ENCODE measurements at places on chromosomes 3 and 15.
A peak's percentile ranks its signal among the peaks of the same experiment; 100 is the strongest.

GRCh38 chr15:41970456-41970855 is 1.9 kb downstream of the EHD4 start:
- no peak overlapping the region for H3K27ac ChIP-seq
- H3K27me3 ChIP-seq = no peaks in the 10 kb centered on the region
- peaks cover 10% of the 10 kb centered on the region for H3K4me1 ChIP-seq
- H3K36me3 ChIP-seq = no peaks in the 10 kb centered on the region
- peak overlapping the region; percentile 1 for H3K4me3 ChIP-seq

GRCh38 chr3:71104121-71104541 is 479.4 kb downstream of the FOXP1 start:
- no peaks in the 10 kb centered on the region for H3K4me1 ChIP-seq
- no peak overlapping the region for H3K27ac ChIP-seq
- DNase-seq = no peak
- no peaks in the 10 kb centered on the region for H3K36me3 ChIP-seq

GRCh38 chr15:72737723-72738122 is 45.8 kb downstream of the ADPGK start:
- H3K4me3 ChIP-seq = no peak overlapping the region
- no peak for DNase-seq
- no peaks in the 10 kb centered on the region for H3K4me1 ChIP-seq
- no peaks in the 10 kb centered on the region for H3K27me3 ChIP-seq
- H3K36me3 ChIP-seq = peaks cover 5% of the 10 kb centered on the region

- no peak overlapping the region for H3K4me3 ChIP-seq
- no peaks in the 10 kb centered on the region for H3K36me3 ChIP-seq
- no peak overlapping the region for H3K27ac ChIP-seq
Measured at GRCh38 chr3:146195605-146196004, 34.6 kb upstream of the PLOD2 start.

- H3K4me3 ChIP-seq = no peak overlapping the region
- peaks cover 2% of the 10 kb centered on the region for H3K4me1 ChIP-seq
- no peak overlapping the region for H3K27ac ChIP-seq
- DNase-seq = no peak
Measured at GRCh38 chr3:129521611-129522010, 6.8 kb upstream of the RHO start.

GRCh38 chr3:100401674-100402041 is 319 bp downstream of the LNP1 start:
- H3K27me3 ChIP-seq = no peaks in the 10 kb centered on the region
- H3K36me3 ChIP-seq = no peaks in the 10 kb centered on the region
- DNase-seq = no peak
- H3K27ac ChIP-seq = peak overlapping the region; percentile 95
- H3K4me3 ChIP-seq = peak overlapping the region; percentile 79
